ENCODE measurements at places on chromosomes 2 and 18.
A peak's percentile ranks its signal among the peaks of the same experiment; 100 is the strongest.

DNA sequence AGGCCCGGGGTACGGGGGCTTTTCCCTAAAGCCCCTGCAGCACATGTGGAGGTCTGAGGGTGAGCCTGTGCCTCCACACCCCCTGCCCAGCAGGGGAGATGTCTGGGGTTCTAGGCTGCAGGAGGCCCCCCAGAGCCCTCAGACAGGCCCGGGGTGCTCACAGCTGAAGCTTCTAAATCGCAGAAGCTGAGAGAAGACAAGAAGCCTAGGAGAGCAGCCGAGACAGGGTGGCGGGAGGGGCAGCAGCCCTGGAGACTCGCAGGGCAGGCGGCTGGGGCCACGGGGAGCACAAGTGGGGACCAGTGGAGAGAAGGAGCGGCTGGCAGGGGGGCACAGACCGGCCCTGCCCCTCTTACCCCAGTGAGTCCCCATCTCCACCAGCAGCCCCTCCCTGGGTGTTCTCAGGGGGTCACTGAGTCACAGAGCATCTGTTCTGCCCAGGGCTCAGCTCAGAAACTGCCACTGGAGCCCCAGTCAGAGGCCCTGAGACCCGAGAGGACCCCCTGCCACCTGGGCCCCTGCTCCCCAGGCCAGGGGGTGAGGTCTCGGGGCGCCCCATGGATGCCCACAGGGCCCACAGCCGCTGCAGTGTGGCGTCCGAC lies 26.1 kb downstream of the GPC1 start:
- no peak for DNase-seq

DNA sequence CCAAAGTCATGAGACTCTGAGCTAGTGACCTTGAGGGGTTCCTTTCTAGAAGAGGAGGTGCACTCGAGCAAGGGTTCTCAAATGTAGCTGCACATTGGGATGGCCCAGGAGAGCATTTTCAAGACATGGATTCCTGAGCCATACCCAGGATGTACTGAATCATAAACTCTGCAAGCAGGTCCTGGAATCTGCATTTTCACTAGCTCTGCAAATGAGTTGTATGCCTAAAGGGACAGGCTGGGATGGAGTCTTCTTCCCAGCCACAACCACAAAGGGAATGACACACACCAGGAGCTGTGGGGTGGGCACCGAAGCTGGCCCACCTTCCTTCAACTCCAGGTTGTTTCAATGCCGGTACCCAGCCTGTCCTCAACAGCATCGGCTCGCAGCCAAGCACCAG lies 90.6 kb downstream of the GALNT14 start:
- DNase-seq: no peak

GRCh38 chr2:20506201-20506685 lies 59.4 kb downstream of the RHOB start:
- peak; percentile 34 for DNase-seq

DNA sequence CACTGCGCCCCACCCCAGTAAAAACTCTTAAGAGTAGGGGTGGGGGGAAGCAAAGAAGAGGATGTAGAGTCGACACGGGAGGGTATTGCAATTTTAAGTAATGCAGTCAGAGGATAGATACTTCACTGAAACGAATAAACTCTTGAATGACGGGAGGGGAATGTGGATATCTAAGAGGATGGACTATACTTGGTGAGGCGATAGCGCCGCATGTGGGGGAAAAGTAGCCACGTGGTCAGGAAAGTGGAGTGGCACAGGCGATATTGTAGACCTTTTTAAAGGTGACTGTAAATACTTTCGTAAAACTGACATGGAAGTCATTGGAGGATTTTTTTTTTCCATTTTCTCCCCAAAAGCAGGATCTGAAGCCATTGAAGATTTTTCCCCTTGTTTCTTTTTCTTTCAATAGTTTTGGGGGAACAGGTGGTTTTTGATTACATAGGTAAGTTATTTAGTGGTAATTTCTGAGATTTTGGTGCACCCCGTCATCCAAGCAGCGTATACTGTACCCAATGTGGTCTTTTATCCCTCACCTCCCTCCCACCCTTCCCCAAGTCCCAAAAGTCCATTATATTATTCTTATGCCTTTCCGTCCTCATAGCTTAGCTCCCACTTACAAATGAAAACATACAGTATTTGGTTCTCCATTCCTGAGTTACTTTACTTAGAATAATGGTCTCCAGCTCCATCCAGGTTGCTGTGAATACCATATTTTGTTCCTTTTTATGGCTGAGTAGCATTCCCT lies 13.8 kb downstream of the CLK1 start:
- DNase-seq: no peak

DNA sequence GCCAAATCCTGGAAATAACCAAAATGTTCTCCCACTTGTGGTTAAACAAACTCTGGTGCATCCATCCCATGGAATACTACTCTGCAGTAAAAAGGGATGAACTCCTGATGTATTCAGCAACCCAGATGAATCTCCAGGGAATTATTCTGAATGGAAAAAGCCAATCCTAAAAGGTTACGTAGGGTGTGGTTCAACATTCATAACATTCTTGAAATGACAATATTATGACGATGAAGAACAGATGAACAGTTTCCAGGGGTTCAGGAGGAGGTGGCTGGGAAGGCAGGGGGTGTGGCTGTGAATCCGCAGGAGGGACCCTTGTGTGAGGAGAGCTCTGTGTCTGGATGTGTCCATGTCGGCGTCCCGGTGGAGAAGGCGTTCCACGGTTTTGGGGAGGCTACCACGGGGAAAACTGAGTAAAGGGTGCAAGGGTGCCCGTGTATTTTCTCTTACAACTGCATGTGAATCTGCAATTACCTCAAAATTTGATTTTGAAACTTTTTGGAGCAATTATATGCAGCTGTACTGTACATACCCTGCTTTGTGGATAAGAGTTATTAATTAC lies 47.3 kb downstream of the KCNG2 start:
- DNase-seq: no peak
